ENCODE measurements at places on chromosomes 4 and X.

- DNase-seq: no peak
Measured at GRCh38 chrX:51158231-51158630, 174.4 kb upstream of the NUDT10 start.

- DNase-seq: no peak
Measured at GRCh38 chrX:124257924-124258702, 74.3 kb upstream of the TEX13D start.

DNA sequence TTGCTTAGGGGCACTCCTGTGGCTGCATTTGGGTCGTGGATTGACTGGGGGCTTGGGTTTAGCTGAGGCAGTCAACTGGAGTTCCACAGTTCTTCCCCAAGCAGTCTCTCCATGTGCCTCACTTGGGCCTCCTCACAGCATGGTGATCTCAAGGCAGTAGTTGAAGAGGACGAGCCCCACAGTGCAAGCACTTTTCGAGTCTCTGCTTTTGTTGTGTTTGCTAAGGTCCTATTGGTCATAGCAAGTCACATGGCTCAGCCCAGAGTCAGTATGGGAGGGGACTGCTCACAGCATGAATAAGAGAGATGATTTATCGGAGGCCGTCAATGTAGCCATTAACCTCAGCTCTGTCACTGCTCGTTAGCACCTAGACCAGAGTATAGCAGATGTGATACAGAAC lies 29.7 kb downstream of the BMX start:
- no peak for DNase-seq

GRCh38 chrX:22686138-22686541 lies 313.6 kb upstream of the DDX53 start:
- DNase-seq: no peak

GRCh38 chr4:149441338-149441737 lies 374.3 kb downstream of the IQCM start:
- DNase-seq: no peak

Measured in caudate nucleus (tissue), 63 donors.